ENCODE measurements at places on chromosomes 5 and 9.

GRCh38 chr9:3080951-3081350 is 237.1 kb upstream of the PUM3 start:
- DNase-seq: no peak

DNA sequence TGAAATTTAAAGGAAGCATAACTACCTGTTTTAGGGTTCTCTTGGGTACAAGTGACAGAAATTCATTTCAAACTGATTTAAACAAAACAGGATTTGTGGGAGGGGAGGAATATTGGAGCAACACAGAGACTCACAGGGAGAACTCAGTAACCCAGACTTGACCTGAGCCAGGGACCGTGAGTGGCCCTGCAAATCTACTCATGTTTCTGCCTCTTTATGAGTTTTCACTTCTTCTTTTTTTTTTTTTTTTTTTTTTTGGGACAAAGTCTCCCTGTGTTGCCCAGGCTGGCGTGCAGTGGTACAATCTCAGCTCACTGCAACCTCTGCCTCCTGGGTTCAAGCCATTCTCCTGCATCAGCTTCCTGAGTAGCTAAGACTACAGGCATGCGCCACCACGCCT is 405.6 kb upstream of the ZNF608 start:
- DNase-seq: no peak

DNA sequence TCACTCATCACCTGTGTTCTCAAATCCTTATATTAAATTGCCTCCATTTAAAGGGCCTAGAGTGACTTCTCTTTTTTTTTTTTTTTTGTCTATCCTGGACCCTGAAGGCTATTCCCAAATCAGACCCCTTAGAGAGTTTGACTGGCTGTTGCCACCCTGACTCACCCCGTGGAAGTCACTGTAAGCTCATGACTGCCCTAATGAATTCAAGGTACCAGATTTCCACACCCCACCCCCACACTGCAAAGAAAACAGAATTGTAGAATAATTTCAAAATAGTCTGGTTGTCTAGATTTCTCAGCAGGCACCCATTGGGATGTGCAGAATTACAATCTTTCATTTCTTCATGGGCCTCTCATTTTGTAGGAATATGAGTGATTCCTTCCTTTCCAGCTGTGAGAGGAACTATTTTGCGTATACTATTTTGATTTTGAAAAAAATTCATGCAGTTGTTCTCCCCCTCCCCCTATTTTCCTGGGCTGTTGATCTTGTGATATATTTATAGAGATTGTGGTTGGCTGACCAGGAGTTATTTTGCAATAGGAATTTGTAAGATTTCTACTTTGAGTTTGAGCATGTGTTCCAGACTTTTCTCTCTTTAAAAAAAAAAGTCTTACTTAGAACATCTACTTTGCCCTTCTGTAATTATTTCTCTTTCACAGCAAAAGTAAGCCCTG is 79.1 kb downstream of the ZNF618 start:
- no peak for DNase-seq

DNA sequence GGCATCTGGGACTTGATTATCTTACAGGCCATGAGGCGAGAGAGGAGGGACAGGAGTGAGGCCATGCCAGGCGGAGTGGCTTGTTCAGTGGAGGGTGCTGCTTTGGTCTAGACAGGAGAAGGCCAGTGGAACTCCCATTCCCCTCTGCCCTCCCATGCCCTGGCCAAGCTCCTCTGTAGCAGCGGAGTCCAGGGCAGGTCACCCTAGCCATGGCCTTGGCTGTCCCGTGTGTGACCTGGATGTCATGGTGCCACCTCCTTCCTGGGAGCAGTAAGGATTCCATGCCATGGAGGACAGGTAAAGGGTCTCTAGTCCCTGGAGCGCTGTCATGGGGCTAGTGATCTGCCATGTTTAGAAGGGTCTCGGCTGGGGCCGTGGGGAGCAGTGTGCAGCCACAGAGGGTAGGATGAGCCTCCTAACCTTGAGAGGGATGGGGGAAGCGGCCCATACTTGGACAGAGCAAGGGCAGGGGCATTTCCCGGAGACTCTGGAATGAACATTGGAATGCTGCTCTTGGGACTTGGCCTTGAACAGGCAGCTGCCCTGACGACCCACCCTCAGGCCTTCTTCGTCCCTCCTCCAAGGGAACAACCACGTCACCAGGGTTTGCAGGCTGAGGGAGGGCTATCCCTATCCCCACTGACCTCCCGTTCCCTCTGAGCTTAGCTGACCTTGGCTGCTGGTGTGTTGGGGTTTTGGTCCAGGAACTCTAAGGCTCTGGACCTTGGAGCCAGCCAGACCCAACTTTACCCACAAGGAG is 100.4 kb downstream of the DAB2IP start:
- no peak for DNase-seq

GRCh38 chr9:127971357-127972235 is 9.2 kb downstream of the EEIG1 start:
- DNase-seq: no peak

GRCh38 chr5:137292461-137293027 is 206.6 kb downstream of the SPOCK1 start:
- peak; percentile 5 for DNase-seq

Data from SJSA1 (cell line).